Inflammatory macrophage treated with lipopolysaccharide for 4 hours (primary cell): ENCODE measurements at places on chromosomes 3 and 15.

DNA sequence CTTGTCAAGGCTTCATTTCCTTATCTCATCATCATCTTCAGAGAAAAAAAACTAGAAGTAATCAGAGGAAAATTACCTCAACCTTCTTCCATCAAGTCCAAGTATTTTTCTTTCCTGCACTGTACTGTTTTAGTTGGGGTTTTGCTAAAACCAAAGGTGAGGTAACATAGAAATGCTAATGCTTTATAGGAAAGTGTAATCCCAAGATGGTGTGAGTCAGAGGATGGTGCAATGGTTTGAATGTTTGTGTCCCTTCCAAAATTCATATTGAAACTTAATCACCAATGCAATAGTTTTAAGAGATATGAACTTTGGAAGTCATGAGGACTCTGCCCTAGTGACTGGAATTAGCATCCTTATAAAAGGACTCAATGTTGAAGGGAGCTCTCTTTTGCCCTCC is 79.5 kb downstream of the KBTBD8 start:
- DNase-seq = peak; percentile 13

GRCh38 chr15:90749754-90750153 is 32.6 kb downstream of the BLM start:
- DNase-seq = peak; percentile 63

GRCh38 chr3:29511701-29512100 is 230.8 kb downstream of the RBMS3 start:
- no peak for DNase-seq

DNA sequence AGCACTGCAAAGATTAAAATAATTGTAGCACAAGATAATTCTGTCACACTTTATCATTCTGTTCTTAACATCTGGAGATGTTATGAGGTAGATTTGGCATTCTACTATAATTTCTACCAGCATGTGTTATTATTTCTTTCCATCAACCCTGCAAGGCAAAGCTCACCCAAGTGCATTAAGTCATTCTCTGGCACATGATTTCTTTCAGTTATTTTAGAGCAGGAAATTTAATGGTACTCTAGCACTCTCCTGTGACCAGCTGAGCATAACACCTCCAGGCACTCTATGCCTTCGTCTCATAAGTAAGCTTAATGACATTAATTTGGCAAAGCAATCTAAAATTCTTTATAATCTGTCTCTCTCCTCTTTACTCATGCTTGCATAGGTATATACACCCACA is 300.2 kb upstream of the GPR149 start:
- DNase-seq = no peak

- DNase-seq = no peak
Observed at GRCh38 chr3:64188810-64189560, 36.3 kb downstream of the PRICKLE2 start.

- DNase-seq = no peak
Observed at GRCh38 chr3:152650177-152650576, 184.8 kb upstream of the P2RY1 start.

- peak; percentile 55 for DNase-seq
Observed at GRCh38 chr15:57732526-57733331, 26.2 kb downstream of the POLR2M start.
